Vagina (tissue), 2 donors: ENCODE measurements at places on chromosomes 16 and 17.
A peak's percentile ranks its signal among the peaks of the same experiment; 100 is the strongest.

DNA sequence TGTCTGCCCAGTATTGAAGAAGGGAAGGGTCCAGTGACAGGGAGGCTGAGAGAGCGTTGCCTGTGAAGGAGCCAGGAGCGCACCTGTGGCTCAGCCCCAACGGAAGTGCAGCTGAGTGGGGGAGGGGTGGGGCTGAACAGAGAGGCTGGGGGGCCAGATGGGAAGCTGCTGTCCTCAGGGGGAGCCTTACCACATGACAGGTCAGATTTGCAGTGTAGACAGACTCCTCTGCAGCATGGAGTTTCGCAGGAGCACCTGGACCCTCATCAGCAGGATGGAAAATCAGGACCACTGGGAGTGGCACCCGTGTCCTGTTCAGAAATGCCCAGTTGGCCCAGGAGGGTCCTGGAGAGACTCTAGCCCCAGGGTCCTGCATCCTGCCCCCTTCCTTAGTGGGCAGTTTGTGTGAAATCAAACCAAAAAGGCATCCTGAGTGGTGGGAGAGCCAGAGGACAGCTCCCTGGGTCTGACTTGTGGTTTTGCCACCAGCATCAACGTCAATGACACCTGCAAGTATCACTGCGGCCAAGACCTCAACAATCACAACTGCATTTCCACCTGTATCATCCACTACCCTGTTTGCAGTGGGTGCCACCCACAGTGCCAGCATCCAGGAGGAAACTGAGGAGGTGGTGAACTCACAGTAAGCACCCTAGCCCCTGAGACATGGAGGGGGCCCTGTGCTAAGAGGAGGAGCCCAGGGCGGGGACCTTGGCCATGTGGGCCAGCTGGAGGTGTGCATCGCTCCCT, 7.8 kb downstream of the CD300A start:
- DNase-seq: no peak

DNA sequence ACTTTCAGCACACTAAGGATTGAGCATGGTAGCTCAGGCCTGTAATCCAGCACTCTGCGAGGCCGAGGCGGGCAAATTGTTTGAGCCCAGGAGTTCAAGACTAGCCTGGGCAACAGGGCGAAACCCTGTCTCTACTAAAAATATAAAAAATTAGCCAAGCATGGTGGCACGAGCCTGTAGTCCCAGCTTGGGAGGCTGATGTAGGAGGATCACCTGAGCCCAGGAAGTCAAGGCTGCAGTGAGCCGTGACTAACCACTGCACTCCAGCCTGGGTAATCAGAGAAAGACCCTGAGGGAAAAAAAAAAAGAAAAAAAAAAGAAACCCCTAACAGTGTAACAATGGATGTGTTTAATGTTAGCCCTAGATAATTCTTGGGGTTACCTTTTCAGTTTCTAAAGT, 24.0 kb downstream of the PARN start:
- no peak for DNase-seq

GRCh38 chr17:34665150-34665806, 85.9 kb downstream of the TMEM132E start:
- DNase-seq: no peak

DNA sequence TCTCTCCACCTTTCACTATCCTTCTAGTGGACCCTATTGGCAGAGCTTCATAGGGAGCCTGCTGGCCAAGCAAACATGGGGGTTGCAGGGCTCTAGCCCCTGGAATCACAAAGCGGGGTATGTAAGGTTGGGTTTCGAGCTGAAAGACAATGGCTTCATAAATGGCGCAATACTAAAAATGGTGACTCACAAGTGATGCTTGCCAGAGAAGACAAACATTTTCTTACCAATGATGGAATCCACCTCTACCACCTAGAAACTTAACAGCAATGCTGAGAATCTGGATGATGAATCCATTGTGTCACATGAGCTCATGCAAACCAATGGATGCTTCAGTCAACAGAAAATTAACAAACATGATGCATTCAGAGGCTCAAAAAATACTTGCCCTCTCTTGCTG, 375.3 kb upstream of the PSMD7 start:
- no peak for DNase-seq

GRCh38 chr17:19753051-19753509, 5.0 kb upstream of the ALDH3A1 start:
- DNase-seq: no peak

DNA sequence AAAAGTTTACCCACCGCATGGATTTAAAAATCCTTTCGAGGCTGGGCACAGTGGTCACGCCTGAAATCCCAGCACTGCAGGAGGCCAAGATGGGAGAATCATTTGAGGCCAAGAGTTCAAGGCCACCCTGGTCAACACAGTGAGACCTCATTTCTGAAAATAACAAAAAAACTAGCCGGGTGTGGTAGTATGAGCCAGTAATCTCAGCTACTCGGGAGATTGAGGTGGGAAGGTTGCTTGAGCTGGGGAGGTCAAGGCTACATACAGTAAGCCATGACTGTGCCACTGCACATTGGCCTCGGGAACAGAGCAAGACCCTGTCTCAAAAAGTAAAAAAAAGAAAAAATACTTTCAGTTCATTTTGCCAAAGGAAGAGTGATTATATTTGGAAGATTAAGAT, 12.7 kb downstream of the GNA13 start:
- no peak for DNase-seq

- DNase-seq: no peak
Observed at GRCh38 chr17:1042486-1042885, 45.6 kb downstream of the TIMM22 start.

DNA sequence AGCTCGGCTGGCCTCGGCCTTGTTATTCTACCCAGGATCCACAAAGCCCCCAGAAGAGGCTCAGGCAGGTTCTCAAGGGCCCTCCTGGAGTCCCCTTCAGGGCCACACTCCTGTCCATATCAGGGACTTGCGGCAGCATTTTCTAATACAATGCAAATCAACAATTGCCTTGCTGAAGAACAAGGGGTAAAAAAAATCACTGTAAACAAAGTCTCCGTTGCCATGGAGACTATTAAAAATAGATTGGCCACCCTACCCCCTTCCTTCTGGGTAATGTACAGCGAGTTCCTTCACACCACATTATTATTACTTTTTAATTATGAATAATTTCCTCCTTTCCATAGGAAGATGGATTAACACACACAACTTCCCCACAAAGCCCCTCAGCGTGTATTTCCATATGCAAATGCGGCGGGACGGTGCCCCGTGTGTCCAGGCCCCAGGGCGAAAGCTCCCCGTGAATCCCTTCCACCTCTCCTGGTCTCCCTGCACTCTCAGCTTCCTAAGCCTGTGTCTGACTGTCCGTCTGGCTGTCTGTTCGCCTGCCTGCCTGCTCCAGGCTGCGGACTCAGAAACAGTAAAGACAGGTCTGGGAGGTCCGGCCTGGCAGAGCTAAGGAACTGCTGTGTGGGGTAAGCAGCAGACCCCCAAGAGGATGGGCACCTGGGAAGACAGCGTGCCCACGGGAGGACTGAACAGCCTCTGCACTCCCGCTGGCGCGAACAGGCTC, 196.6 kb downstream of the RBFOX3 start:
- DNase-seq: no peak

GRCh38 chr16:84369105-84369504, 767 bp downstream of the ATP2C2 start:
- no peak for DNase-seq

DNA sequence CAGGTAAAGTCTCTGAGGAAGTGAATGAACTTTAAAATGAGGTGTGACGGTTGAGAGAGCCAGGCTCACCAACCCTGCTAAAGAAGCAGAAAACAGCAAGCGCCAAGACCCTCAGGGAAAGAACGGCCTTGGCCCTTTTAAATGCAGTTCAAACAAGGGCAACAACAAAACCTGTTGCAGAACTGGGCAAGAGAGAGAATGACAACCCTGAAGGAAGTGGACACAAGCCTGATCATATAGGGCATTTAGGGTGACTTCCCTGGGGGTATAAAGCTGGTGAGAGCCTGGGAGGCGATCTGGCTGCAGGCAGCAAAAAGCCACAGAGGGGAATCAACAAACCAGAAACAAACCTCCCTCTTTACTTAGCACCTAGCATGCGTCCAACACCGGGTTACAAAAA, 1.0 kb downstream of the CPPED1 start:
- DNase-seq: no peak

DNA sequence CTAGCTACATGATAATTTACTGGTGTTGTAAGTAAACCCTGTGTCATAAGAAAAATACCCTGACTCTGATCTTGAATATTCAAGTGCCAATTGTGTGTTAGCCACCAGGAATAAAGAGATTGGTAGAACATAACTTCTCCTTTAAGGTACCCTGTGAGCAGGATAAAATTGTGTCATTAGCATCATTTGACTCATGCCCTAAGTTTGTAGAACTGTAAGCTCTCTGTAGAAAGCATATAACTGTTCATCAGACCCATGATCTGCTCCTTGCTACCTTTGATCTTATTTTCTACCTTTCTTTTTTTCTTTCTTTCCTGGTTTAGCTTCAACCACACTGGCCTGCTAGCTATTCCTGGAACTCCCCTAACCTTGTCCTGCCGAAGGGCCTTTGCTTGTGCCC, 35.8 kb downstream of the PTRH2 start:
- DNase-seq: no peak

- DNase-seq: no peak
Observed at GRCh38 chr16:3148256-3149192, 13.7 kb downstream of the ZNF213 start.

- DNase-seq: no peak
Observed at GRCh38 chr17:17382971-17383370, 79.8 kb downstream of the NT5M start.

DNA sequence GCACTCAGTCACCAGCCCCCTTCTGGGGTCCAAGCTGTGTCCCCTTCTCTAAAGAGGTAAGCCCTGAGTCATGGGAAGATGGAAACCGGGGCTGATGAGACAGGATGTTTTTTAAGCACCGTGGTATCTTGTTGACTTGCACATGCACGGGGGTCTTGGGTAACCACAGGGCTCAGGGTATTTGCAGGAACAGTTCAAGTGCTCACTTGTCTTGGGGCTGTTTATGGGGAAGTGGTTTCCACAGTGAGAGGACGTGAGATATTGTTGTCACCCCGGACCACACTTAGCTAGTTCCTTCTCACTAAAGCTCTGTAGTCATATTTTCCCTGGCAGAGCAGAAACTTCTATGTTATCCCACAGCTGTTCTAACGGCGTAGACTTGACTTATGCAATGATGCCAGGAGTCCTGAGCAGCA, 7.7 kb downstream of the CCL3L1 start:
- peak; percentile 79 for DNase-seq

DNA sequence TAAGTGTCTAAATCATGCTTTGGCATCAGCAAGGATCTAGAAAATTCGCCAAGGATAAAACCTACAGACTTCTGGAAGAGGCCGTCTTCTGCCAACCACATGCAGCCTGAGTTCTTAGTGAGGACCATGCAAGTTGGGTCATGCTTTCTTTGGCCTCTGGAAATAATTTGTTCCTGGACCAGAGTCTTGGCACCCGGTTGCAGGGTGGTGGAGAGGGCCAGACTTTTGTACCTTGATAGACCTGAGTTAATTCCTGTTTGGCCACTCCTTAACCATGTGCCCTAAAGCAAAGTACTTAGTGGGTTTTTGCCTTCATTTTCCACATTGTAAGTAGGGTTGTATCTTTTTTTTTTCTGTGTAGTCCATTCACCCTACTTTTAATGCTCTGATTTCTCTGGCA, 283.4 kb upstream of the IRX5 start:
- DNase-seq: no peak

DNA sequence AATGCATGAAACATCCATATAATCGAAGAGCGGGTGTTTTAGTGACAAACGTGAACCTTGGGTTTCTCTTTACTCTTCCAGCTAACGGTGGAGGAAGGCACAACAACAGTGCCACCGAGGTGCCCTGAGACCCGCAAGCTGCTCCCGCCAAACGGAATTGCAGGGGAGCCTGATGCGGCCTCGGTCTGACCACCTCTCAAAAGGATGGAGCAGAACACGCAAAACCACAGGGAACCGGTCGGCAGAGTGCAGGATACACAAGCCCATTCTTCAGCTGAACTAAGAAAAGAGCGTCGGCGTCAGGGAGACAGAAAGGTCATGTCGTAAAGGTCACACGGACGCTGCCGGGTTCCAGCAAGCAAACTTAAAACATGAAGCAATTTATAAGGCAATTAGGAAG, 109.5 kb upstream of the ZNF750 start:
- DNase-seq: no peak

DNA sequence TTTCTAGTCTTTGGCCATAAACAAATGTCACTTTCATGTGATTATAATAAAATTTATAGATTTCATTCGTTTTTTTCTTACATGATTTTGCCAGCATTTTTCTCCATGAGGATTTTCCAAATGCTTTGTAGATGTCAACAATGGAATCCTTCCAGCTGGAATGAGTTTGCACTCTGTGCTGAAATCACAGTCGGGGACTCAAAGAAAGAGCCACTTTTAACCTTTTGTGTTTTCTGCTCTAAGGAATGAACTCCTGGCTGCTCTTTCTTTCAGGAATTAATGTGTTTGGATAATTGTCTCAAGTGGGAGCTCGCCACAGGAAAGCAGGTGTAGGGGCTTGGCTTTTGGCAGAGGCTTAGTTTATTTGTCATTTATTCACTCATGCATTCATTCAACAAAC, 372.3 kb upstream of the SALL1 start:
- no peak for DNase-seq

DNA sequence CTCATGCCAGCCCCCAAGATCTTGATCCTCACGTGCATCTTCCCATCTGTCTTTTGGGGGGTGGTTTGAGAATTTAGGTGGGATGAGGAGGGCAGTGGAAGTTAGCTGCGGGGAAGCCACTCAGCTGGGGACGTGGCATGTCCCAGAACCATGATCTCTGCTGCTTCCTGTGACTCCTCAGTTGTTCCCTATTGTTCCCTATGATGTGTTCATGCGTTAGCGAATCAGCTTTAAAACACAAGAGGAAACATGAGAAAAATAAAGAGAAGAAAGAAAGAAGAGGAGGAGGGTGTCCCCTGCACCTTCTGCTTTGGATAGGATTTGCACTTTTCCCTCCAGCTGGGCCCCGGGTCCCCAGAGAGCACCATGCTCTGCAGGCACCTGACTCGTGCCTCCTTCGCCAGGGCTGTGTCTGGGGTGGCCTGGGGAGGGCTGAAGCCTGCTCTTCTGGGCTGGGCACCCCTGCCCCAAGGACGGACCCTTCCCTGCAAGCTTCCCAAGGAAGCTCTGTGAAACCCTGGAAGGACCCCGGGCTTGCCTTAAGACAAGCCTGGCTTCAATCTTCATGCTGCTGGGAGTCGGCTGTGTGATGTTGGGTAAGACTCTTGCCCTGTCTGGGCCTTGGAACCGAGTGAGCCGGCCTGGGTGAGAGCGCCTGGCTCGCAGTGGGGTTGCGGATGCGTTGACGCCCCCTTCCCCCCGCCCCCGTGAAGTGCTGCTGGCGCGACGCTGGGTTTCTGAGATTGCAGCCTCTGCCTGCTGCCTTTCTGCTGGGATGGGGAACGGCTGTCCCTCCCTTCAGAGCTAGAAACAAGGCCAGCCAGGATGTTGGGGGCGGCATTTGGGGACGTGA, 62.8 kb upstream of the CIBAR2 start:
- no peak for DNase-seq

GRCh38 chr16:68252383-68252782, 7.2 kb downstream of the PLA2G15 start:
- no peak for DNase-seq

DNA sequence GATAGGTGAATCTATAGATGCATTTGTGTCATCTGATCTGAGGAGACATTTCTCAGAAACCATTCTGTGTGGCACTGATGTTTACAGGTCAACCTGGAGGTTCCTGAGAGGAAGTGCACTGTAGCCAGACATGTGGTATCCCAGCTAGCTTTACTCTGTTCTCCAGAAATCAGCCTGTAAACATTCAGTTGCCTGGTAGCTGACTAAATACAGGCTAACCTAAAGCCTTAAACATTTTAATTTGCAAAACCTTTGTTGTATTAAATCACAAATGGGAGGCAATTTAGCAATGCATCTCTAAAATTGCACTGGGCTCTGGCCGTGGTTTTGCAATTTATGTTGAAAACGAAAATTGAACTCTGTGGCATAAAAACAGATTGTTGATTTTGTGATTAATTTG, 207.6 kb downstream of the FTO start:
- no peak for DNase-seq
